ENCODE measurements at places on chromosomes 5 and 9. TPM values are rescaled to one million over a fixed set of nuclear protein-coding genes. Genes with fewer than 3 reads are reported as not detected.

The CAVIN4 gene
- total RNA-seq = 1.6 TPM

The GABRA6 gene
- total RNA-seq = not detected

The PCDHGC4 gene
- 2.3 TPM for total RNA-seq

The FOXD4L4 gene
- total RNA-seq = 0.19 TPM

The FOXD4L5 gene
- not detected for total RNA-seq

The FAM221B gene
- not detected for total RNA-seq

The NPDC1 gene
- total RNA-seq = 64.7 TPM

The CTXN3 gene
- not detected for total RNA-seq

The CTSV gene
- total RNA-seq = 0.67 TPM

The FGF10 gene
- total RNA-seq = not detected

The OBP2B gene
- total RNA-seq = not detected

The KCNIP1 gene
- 0.98 TPM for total RNA-seq

The LCN15 gene
- not detected for total RNA-seq

The KCNN2 gene
- 3.3 TPM for total RNA-seq

The GAS1 gene
- 1.5 TPM for total RNA-seq

The CRAT gene
- total RNA-seq = 58.5 TPM

The PLPP6 gene
- 8.8 TPM for total RNA-seq

The NPR2 gene
- 5.8 TPM for total RNA-seq

The SLC45A2 gene
- 0.10 TPM for total RNA-seq

The MEGF9 gene
- total RNA-seq = 9.1 TPM

The ESM1 gene
- 181 TPM for total RNA-seq

The IL33 gene
- total RNA-seq = 12.7 TPM

The PCDHB5 gene
- total RNA-seq = 0.98 TPM

The QRFP gene
- total RNA-seq = not detected

The CTSL gene
- 66.3 TPM for total RNA-seq

The FAXDC2 gene
- total RNA-seq = 6.2 TPM

The PCDHGB5 gene
- 22.4 TPM for total RNA-seq

Measured in vein endothelial cell (primary cell).